GM23338 (cell line): ENCODE measurements at places on chromosomes 1 and 21.
A peak's percentile ranks its signal among the peaks of the same experiment; 100 is the strongest.

GRCh38 chr21:45109831-45110492 is 35.6 kb downstream of the ADARB1 start:
- H3K36me3 ChIP-seq: no peaks in the 10 kb centered on the region
- H3K27ac ChIP-seq: no peak overlapping the region; the same call in 1 of the 2 replicates
- no peaks in the 10 kb centered on the region for H3K27me3 ChIP-seq
- no peaks in the 10 kb centered on the region for H3K4me1 ChIP-seq
- DNase-seq: no peak

DNA sequence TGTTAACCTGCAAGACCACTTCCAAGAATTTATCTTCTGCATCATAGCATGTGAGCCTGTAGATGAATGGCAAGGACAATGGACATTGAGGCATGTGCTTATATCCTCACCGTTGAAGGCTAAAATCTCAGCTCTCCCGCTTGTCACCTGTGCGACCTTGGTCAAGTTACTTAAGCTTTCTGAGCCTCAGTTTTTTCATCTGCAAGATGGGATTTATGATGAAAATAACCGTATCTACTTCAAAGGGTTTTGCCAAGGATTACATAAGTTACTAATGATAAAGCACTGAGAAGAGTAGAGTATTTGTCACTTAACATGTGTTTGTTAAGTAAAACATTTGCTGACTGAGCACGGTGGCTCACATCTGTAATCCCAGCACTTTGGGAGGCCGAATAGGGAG is 14.9 kb downstream of the RAP1GAP start:
- H3K4me3 ChIP-seq: no peak overlapping the region
- no peaks in the 10 kb centered on the region for H3K36me3 ChIP-seq
- DNase-seq: no peak
- H3K27ac ChIP-seq: no peak overlapping the region
- peaks cover 12% of the 10 kb centered on the region; the same call in 1 of the 2 replicates for H3K27me3 ChIP-seq

DNA sequence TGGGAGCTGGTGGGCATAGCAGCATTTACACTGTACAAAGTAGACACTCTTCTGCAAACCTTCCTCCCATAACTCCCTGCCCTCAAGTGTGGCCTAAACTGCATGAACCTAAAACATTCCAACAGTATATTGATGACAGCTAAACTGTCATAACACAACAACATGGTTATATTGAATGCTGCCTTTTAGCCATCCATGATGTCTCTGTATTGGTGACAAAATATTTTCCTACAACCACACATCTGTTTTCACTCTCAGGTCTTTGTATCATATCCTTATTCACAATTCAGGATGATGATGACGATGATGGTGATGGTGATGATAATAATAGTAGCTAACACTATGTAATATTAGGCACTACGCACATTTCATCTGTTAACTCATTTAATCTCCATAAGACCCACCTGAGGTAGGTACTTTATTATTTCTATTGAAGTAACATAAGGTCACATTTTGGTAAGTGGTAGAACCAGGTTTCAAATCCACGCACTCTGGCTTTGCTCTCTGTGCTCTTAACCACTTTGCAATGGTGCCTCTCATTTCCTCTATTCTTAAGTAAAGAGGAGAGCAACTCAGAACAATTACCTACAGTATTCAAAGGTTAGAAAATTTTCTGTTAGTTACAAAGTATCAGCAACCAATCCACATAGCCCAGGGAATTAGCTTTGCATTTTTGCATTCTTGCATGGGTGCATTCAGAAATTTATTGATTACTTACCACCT is 185.1 kb upstream of the LMO4 start:
- DNase-seq: no peak
- H3K4me3 ChIP-seq: no peak overlapping the region
- no peaks in the 10 kb centered on the region for H3K4me1 ChIP-seq
- H3K27me3 ChIP-seq: no peaks in the 10 kb centered on the region
- H3K27ac ChIP-seq: no peak overlapping the region

DNA sequence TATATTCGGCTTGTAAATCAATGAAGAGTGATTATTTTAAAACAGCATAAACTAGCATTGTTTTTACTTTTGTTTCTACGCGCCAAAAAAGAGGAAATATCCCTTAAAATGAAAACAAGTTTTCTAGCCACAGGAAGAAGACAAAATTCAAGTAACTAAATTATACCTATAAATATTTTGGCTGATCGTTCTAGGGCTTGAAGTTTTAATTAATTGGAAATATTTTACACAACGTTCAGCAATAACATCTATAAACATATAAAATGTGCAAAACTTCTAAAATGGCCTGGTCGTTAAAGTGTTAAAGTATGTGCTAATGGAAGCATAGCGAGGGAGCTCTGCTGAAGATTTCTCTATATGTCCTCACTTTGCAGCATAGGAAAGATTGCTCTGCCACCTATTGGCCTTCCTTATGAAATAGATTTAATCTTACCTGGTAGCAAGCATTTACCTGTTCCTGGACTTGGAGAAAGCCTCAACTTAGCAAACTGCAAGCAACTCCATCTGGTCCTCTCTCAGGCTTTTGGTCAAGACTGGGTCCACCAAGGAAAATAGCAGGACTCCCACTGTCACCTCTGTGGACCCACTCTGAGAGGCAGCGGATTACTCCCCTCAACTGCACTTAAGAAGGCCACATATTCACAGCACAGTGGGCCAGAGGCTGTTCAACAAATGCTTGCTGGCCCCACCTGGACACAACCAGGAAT is 351.3 kb upstream of the RUNX1 start:
- no peaks in the 10 kb centered on the region for H3K36me3 ChIP-seq
- DNase-seq: peak; percentile 71
- no peak overlapping the region for H3K4me3 ChIP-seq
- no peak overlapping the region for H3K27ac ChIP-seq

DNA sequence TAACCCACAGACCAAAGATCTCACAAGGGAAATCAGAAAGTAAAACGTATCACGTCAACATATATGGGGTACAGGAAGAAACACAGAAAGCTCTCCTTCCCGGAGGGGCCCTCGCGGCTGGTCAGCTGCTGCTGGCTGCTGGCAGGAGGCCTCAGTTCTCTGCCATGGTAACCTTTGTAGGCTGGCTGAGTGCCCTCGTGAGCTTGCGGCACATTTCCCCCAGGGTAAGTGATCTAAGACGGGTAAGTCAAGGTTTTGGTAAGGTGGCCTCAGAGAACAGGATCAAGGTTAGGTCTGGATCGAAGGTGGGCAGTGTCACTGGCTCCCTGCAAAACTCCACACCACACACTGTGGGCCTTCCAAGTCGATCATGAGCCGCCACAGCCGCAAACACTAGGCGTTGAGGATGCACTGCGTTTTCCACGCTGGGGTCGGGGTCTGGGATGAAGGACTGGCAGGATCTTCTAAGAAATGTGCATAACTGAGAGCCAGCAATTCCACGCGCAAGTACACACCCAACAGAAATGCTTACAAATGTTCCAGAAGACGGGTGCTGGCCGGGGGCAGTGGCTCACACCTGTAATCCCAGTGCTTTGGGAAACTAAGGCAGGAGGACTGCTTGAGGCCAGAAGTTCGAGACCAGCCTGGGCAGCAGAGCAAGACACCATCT is 33.9 kb downstream of the WDR4 start:
- H3K36me3 ChIP-seq: peaks cover 33% of the 10 kb centered on the region
- H3K4me1 ChIP-seq: no peaks in the 10 kb centered on the region
- H3K27ac ChIP-seq: no peak overlapping the region

- no peaks in the 10 kb centered on the region for H3K36me3 ChIP-seq
- no peaks in the 10 kb centered on the region for H3K27me3 ChIP-seq
- peaks cover 12% of the 10 kb centered on the region for H3K4me1 ChIP-seq
- H3K4me3 ChIP-seq: no peak overlapping the region
- no peak overlapping the region for H3K27ac ChIP-seq
Observed at GRCh38 chr1:14513111-14513510, 85.4 kb upstream of the KAZN start.

DNA sequence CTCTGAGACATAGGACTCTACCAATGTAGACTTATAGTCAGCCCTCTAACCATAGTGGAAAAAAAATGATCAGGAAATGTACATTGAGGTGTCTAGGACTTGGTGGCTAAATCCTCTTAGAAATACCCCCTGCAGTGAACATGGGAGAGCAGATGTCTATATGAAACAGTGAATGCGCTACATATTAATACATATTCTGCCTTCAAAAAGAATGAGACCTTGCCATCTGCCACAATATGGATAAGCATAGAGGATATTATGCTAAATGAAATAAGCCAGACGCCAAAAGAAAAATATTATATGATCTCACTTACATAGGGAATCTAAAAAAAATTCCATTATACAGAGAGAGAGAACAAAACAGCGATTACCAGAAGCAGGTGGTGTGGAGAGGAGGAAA is 66.6 kb upstream of the HAO2 start:
- no peak for DNase-seq
- H3K4me3 ChIP-seq: no peak overlapping the region
- no peaks in the 10 kb centered on the region for H3K27me3 ChIP-seq
- no peaks in the 10 kb centered on the region for H3K36me3 ChIP-seq

- no peaks in the 10 kb centered on the region for H3K36me3 ChIP-seq
- no peak overlapping the region for H3K27ac ChIP-seq
- no peak for DNase-seq
- no peak overlapping the region for H3K4me3 ChIP-seq
- H3K4me1 ChIP-seq: no peaks in the 10 kb centered on the region
Observed at GRCh38 chr1:24252185-24252780, 65.2 kb upstream of the IFNLR1 start.

- H3K4me3 ChIP-seq: no peak overlapping the region
- no peaks in the 10 kb centered on the region for H3K36me3 ChIP-seq
- H3K4me1 ChIP-seq: peaks cover 13% of the 10 kb centered on the region
- DNase-seq: peak; percentile 78
Observed at GRCh38 chr1:94396356-94397010, 21.7 kb upstream of the ABCD3 start.

DNA sequence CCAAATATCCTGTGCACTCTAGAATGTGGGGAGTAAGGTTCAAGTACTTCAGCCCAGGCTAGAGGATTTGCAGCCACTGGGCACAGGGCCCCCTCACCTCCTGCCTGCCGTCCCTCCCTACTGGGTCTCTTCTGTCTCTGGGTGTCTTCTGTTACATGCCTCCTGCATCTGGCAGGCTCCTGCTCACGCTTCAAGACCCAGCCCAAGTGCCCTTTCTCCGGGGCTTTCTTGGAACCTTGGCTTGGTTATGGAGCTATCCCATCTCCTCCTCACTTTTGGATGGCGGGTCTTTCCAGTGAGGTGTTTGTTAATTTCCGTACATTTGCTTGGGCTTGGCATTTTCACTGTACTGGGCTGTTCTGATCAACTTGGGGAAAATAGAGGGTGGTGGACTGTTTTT is 129.0 kb downstream of the GALNT2 start:
- H3K4me1 ChIP-seq: no peaks in the 10 kb centered on the region
- no peak overlapping the region for H3K27ac ChIP-seq
- no peak overlapping the region for H3K4me3 ChIP-seq

- peaks cover 9% of the 10 kb centered on the region for H3K4me1 ChIP-seq
- H3K36me3 ChIP-seq: no peaks in the 10 kb centered on the region
- DNase-seq: no peak
- no peak overlapping the region for H3K4me3 ChIP-seq
- H3K27ac ChIP-seq: no peak overlapping the region
- H3K27me3 ChIP-seq: no peaks in the 10 kb centered on the region
Observed at GRCh38 chr1:110420874-110421793, 13.6 kb upstream of the LAMTOR5 start.

- no peaks in the 10 kb centered on the region for H3K36me3 ChIP-seq
- no peak overlapping the region for H3K27ac ChIP-seq
- H3K27me3 ChIP-seq: no peaks in the 10 kb centered on the region
- no peak overlapping the region for H3K4me3 ChIP-seq
Observed at GRCh38 chr1:202162047-202162417, 1.6 kb upstream of the PTPN7 start.

DNA sequence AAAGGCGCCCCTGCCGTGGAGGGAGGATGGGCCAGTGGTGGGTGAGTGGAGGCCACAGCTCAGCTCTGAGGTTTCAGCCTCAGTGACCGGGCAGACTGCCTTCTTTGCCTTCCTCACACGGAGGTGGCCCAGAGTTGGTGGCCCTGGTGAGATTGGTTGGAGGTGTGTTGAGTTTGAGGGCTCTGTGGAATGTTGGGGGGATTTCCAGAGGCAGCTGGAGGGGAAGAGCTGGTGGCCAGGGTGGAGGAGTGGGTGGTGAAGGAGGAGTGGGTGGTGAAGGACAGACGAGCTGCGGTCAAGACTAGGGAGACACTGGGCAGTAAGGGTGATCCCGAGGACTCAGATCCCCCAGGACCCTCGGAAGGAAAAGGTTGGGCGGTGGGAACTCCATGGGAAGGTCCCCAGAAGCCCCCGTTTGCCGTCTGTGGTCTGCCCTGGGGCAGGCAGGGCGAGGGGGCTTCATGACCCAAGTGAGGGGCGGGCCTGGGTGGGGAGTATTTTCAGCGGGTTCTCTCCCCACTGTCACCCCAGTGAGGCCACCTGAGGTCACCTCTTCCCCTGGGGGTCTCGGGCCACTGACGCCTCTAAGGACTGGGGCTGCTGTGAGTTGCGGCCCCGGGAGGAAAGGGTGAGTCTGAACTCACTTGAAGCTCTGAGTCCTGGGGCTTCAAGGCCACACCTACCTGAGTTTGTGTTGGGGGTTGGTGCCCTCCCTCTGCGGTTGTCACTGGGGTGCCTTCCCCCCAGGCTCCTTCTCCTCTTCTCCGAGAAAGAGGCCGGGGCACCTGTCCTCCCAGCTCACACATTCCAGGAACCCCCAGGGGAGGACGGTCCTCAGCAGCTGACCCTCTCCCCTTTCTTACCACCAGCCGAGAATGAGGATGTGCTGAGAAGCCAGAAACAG is 22.7 kb upstream of the PIK3CD start:
- H3K36me3 ChIP-seq: no peaks in the 10 kb centered on the region
- H3K27me3 ChIP-seq: peaks cover 4% of the 10 kb centered on the region; the same call in 1 of the 2 replicates
- no peak overlapping the region for H3K27ac ChIP-seq
- H3K4me1 ChIP-seq: no peaks in the 10 kb centered on the region
